ENCODE measurements at places on chromosomes 5 and 9.

- no peak for DNase-seq
Observed at GRCh38 chr9:89448821-89449220, 49.1 kb downstream of the SEMA4D start.

DNA sequence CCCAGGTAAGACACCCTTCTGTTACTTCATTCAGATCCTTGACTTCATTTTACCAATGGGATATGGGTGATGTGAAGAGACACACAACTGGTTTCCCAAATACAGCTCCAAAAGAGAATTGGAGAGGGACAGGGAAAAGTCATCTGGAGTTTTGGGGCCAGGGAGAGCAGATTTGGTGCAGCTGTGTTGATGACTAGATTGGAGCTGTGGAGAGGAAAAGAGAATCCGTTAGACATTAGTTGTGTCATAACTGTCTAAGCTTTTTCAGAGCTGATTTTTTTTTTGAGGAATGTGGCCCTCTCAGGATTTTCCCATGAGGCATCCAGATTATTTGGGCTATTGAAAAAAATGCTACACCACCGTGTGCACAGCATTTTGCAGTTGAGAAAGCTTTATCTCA, 423.4 kb downstream of the DMAC1 start:
- no peak for DNase-seq

GRCh38 chr5:488744-489688, 35.2 kb downstream of the SLC9A3 start:
- DNase-seq = no peak

GRCh38 chr9:31542384-31543055, 841.9 kb upstream of the ACO1 start:
- no peak for DNase-seq

- no peak for DNase-seq
Observed at GRCh38 chr5:113218906-113219517, 215.8 kb downstream of the TSSK1B start.

DNA sequence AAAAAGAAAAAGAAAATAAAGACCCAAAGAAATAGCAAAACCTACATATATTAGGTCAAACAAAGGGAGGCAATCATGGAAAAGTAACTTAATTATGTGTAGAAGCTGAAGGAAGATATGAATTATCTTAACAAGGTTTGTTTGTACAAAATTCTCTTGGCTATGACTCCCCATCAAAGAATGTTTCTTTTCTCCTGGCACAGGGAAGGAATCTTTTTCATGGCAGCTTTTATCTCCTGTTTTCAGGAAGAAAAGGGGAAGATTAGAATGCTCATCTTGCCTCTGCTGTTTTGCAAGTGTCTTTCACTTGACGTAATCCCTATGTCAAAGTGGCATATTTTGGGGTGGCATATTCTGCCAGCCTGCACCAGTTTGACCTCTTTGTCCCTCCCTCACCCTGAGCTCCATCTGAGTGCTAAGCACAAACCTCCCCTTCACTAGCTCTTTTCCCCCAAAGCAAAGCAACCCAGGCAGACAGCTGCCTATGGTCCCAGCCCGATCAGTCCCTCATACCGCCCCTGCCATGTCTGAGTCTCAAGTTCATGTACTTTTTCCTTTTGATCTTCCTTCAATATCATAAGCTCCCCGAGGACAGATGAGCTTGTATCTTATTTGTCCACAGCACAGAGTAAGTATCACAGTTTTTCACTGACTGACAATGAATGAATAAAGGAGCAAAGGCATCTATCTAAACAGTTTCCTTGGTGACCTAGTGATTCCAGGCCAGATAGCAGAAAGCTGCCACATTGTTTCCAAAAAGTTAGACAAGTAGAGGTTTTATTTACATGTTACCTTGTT, 242.8 kb upstream of the ANKRD55 start:
- DNase-seq = no peak

- no peak for DNase-seq
Observed at GRCh38 chr5:59178482-59178881, 595.6 kb downstream of the RAB3C start.

Measured in activated T-helper 9 cell treated with anti-CD3 and anti-CD28 coated beads, Interleukin-2, amount 50 U/mL, for 16 hours (primary cell).